ENCODE measurements at places on chromosomes 7 and 10.
A peak's percentile ranks its signal among the peaks of the same experiment; 100 is the strongest.

DNA sequence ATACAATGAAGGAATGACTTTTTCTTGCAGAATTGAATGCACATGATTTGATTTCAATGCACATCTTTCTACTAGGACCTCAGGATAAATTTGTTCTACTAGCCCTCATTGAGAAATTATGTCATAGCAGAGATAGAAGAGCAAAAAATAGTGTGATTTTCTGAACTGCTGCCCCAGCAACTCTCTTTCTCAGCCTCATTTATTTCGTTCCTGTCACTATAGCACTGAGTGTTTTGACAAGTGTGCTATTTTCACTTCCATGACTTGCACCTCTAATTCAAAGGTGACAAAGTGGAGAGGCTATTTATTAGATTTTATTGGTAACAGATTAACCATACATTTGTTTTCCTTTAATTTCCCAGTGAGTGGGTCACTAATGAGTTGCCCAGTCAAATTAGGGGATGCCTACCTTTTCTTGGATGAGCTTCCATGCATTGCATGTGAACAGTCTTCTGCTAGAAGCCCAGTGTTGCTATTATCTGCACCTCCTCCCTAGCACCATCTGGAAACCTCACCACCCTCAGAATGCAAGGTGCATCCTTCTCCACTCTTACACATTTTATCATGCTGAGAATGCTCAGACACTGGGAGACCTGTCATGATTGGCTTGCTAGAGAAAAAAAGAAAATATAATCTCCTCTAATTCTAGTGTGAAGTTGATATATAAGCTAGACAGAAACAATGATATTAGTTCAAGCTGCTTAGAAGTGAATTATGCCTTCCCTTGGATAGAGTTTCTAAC, 119.6 kb upstream of the CTTNBP2 start:
- no peak for DNase-seq

DNA sequence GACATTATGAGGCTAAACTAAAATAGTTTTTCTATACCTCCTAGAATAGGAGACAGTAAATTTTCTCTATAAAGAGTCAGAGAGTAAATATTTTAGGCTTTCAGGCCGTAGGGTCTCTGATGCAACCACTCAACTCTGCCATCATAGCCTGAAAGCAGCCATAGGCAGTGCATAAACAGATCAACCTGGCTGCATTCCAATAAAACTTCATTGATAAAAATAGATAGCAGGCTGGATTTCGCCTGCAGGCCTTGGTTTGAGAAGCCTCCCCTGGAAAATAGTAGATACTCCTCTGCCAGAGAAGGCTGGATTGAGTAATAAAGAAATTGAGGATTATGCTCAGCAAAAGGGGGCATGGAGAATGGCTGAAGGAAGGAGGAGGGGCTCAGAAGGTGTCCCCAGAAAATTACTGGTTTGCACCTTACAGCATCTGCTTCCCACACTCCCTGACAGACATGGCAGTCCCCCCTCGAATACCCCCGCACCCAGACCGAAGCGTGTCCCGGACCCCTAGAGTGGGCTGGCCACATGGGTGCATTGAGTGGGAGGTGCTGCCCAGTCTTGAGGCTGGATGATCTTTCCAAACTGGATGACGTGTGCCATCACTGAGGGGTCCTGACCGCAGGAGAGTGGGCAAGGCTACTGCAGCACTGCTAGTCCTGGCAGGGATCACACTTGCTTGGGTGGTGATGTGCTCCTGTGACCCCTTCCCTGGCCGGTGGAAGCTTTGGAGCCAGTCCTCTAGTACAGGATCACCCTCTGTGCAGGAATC, 126.6 kb downstream of the PTPN20 start:
- DNase-seq = no peak

DNA sequence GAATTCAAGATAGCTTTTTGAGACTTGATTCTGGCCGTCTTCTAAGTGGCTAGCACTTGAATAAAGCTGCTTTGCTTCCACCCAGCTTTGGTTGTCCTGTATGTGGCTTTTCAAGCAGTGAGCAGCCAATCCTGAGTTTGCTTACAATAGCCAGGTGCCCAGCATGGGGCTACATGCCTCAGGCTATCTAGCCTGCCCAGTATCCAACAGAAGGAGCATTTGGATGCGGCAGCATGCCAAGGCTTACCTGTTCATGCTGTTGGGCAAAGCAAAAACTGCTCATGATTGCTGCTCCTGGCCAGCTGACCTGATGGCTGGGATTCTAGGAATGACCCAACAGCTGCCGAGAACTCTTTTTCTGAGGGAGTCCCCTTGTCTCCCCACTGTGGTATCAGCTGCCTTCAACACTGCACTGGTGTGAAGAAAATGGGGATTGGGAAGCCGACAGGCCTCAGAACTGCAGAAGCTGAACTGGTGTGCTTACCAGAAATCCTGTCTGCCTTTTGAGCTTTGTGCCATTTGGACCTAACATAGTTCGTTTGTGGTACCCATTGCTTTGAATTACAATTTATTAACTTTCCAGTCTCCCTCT, 618.9 kb upstream of the IGFBP3 start:
- no peak for DNase-seq

GRCh38 chr7:11716185-11716584, 115.8 kb downstream of the THSD7A start:
- no peak for DNase-seq

- DNase-seq = no peak
Observed at GRCh38 chr7:147062897-147063296, 946.3 kb downstream of the CNTNAP2 start.

DNA sequence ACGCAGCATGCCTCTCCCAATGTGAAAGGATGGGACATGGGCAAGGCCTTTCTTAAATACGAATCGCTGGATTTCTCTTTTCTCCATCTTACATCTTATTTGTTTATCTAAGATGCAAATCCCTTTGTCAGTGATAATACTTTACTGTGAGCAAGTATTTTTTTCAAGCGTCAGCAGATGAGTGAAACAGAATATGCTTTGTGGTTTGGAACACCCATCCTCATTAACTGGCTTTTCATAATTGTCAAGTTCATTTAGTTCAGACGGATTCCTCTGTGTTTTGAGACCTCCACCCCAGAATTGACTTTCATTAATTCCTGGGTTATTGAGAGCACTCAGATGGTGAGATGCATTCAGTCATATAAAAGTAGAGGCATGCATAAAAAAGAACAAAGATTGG, 149.8 kb downstream of the NSUN6 start:
- no peak for DNase-seq

- DNase-seq = no peak
Observed at GRCh38 chr10:84176836-84177474, 3.4 kb downstream of the GPR15LG start.

- DNase-seq = no peak
Observed at GRCh38 chr10:130847170-130847569, 464.4 kb downstream of the TCERG1L start.

DNA sequence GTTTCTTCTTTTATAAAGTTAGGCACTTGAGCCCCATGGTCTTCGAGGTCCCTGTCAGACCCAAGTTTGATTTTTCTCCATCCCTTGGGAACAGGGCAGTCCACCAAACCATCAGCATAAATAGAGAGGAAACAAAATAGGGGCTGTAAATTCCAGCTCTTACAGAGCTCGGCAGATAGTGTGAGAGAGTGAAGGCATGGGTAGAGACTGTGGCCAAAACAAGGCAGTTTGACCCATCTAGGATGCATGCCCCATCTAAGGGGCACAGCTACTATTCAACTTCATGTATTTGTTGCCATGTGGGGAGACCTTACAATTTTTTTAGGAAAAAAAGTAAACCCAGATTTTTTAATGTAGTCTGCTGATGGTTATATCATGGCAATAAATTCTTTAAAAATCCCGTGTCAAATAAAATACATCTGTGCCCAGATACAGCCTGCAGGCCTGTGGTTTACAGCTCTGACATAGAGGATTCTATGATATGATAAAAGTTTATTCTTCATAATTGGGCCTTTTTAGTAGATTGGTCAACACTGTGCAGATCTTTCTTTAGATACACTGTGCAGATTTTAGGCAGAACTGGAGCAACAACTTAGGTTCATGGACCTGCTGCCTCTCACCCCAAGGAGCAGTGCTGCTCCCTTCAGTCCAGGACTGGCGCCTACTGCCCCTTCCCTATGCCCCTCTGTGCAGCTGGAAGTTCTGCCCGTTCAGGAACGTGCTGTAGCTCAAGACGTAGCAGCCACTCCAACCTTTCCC, 5.3 kb downstream of the PPP1R3C start:
- no peak for DNase-seq

- DNase-seq = no peak
Observed at GRCh38 chr7:114806590-114807162, 115.2 kb upstream of the MDFIC start.

- no peak for DNase-seq
Observed at GRCh38 chr10:126731610-126731990, 61.1 kb upstream of the C10orf90 start.

- peak; percentile 35 for DNase-seq
Observed at GRCh38 chr7:26202019-26202990, 760 bp downstream of the CBX3 start.

- no peak for DNase-seq
Observed at GRCh38 chr7:151728746-151729145, 148.2 kb downstream of the PRKAG2 start.

DNA sequence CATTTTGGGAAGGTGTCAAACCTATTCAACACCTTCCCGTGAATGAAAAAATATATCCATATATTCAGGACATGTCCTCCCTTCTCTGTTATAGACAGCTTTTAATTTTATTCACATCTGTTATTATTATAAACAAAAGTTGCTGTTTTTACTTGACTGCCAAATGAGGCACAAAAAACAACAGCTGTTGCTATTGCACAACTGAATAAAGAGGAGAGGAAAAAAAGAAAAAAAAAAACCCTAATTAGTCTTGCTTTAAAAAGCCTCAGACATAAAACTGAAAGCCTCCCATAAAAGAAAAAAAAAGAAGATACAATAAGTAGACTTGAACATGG, 153.4 kb downstream of the BMPER start:
- no peak for DNase-seq

DNA sequence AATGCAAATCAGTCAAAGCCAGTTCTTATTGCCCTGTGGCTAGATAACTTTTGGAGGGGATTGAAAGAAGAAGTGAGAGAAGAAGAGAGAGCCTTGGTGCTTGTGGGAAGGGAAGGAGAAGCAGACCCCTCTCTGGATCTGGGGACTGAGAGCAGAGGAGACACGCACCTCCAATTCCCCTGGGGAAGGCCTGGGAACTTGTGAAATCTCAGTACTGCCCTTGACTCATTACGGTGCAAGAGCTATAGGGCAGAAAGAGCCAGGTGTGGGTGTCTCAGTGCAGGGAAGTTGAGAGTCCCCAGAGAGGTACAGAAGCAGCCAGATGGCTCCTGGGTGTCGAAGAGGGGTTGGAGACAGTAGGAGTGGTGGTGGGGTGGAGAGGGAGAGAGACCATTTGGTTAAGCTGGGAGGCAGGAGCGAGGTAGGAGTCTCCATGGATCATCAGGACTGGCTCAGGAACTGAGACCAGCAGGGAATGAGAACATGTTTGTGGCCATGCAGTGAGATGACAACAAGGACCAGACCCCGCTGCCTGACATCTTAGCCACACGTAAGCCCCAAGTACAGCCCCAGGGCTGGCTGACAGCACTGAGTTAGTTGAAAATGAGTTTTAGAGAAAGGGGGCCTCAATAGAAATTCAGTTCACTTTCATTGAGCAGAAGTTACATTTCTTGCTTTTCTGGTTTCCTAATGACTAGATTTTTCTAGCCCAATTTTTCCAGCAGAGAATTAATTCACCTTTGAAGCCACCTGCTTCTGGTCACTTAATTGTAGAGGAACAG, 238.2 kb downstream of the BUB3 start:
- no peak for DNase-seq

GRCh38 chr7:45122975-45123860, 11.7 kb upstream of the TBRG4 start:
- DNase-seq = no peak

GRCh38 chr7:98617051-98617959, at the start of gene NPTX2:
Gene NPTX2 (plus strand): TSS chr7:98617285. CDS start chr7:98617462, 177 bp downstream.
- DNase-seq = no peak

DNA sequence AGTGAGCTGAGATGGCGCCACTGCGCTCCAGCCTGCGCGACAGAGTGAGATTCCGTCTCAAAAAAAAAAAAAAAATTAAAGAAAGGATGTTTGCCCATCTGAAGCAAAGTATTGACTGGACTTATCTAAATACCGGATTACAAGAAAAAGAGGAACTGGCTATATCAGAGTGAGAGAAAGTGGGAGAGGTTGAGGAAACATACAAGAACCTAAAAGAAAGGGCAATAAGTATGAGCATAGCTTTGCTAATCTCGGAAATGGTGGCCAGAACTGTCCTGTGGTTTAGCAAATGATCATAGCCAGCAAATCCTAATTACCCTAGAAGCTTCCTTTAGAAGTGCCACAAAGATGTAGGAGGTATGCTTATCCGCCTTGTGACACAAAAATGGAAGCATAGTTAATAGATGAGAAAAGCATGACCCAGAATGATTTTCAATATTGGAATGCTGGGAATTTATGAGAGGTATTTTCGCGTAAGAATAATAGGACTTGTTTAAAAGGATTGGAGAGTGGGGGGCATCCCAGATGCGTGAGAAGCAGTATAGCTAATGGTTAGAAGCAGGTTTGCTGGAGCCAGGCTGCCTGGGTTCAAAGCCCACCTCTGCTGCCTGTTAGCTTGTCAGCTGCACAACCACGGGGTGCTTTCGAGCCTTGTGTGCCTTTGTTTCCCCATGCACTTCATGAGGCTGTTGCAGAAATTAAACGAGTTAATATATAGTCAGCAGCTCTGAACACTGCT, 1.2 kb upstream of the GTPBP4 start:
- DNase-seq = no peak

- no peak for DNase-seq
Observed at GRCh38 chr10:43214071-43214955, 52.6 kb downstream of the RASGEF1A start.

GRCh38 chr7:43530553-43531410, 52.1 kb upstream of the STK17A start:
- DNase-seq = no peak

All from stimulated activated naive CD4-positive, alpha-beta T cell (primary cell).